ENCODE measurements at places on chromosomes 16 and 17. TPM values are rescaled to one million over a fixed set of nuclear protein-coding genes. Genes with fewer than 3 reads are reported as not detected.

RPL38 gene
- 722 TPM for total RNA-seq

CDT1 gene
- total RNA-seq = 12.2 TPM

TIMP2 gene
- total RNA-seq = 93.3 TPM

PRSS8 gene
- total RNA-seq = 17.6 TPM

KRT31 gene
- 6.1 TPM for total RNA-seq

- DNase-seq = peak; percentile 76
Measured at GRCh38 chr17:50056217-50056960, 479 bp downstream of the ITGA3 start.

GRCh38 chr17:32755045-32755805 is 121.7 kb downstream of the MYO1D start:
- peak; percentile 88 for DNase-seq

GRCh38 chr16:11774065-11774626 is 22.9 kb downstream of the ZC3H7A start:
- DNase-seq = no peak

GRCh38 chr16:87608400-87608985 is 6.2 kb downstream of the JPH3 start:
- DNase-seq = peak; percentile 88

DNA sequence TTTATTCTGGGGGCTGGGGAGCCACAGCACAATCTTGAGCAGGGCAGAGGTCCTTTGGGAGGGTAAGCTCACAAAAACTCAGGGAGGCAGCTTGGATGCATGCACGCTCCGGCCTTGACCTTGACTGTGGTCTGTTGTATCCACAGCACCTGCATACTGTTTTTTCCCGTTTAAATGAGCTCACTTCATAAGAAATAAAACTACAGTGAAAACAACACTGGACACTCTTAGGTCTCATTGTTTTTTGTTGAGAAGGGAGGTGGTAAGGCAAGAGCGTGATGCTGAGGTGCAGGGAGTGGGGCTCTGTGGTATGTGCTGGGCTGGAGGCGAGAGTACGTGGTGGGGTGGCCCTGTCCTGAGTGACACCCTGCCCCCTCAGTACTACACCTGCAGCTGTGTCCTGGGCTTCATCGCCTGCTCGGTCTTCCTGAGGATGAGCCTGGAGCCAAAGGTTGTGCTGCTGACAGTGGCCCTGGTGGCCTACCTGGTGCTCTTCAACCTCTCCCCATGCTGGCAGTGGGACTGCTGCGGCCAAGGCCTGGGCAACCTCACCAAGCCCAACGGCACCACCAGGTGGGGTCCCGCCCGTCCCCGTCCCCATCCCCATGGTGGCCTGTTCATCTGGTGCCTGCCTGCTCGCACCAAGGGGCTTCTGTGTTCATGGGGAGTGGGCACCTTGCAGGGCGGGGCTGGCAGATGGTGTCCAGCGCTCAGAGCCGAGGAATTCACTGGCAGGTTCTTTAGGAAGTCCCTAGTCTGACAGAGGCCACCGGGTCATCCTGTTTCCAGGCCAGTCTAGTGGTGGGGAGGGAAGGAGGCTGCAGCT is 44.2 kb downstream of the ADCY7 start:
- DNase-seq = no peak

DNA sequence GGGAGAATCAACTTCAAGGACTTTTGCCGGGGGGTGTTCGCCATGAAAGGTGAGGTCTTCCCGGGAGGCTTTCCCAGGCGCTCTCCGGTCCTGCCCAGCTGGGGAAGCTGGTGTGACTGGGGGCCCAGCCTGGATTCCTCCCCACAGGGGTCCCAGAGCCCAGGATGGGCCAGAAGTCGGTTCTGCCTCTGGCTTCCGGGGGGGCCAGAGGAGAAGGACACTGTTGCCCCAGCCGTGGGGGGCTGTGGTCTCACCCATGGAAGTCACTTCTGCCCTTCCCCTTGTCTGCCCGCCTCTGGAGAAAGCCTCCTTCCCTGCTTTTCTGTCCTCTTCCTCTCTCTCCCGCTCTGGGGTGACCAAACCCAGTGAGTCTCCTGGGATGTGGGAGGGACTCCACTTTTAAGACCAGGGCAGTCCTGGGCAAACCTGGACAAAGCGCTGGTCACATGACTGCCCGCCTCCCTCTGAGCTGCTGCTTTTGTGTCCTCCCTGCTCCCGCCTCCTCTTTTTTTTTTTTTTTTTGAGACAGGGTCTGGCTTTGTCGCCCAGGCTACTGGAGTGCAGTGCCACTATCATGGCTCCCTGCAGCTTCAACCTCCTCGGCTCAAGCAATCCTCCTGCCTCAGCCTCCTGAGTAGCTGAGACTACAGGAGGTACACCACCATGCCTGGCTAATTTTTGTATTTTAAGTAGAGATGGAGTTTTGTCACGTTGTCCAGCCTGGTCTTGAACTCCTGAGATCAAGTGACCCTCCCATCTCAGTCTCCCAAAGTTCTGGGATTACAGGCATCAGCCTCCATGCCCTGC is 40.6 kb downstream of the RAB11FIP4 start:
- no peak for DNase-seq

DNA sequence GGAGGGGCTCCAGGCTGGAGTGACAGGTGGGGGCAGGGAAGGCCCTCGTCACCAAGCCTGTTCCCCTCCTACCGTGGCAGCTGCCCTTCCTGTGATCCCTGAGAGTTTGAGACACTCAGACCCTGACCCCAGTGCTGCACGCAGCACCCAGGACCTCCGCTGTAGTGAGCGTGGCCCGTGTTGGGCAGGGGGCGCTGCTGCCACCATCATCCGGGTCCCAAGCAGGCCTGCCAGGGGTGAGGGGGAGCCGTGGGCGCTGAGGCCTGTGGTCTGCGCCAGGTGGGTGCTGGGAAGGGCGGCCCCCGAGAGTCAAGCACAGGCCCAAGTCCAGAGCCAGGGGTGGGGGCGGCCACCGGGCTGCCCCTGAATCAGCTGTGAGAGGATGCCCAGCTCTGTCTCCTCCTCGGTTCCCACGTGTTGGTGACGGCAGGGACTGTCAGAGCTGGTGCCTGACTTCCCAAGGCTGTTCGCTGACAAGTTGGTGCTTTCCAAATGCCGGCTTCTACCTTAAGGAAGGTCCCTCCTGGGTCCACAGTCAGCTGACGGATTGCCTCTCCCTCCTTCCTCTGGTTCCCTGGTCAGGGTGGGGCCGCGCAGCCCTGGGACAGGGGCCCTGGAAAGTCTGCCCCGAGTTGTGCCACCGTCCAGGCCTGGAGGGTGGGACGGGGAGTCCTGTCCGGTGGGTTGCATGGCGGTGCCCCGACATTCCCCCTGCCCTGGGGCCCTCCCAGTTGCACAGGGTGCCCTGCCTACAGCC is 31.1 kb downstream of the TPSG1 start:
- DNase-seq = no peak

- no peak for DNase-seq
Measured at GRCh38 chr17:45784293-45784740, at the start of gene CRHR1. TSS of gene CRHR1 (plus strand) at chr17:45784320. CDS start at chr17:45784545, 225 bp downstream.

DNA sequence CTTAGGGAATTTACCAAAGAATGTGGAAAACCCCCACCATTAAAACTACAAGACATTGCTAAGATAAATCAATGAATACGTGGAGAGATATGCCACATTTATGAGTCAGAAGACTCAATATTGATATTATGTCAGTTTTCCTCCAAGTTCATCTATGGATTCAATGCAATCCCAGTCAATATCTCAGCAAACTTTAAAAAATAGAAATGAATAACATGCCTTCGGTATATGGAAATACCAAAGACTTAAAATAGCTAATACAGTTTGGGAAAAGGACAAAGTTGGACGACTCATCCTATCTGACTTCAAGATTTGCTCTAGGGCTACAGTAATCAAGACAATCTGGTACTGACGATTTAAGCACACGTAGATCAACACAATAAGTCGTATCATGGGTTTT is 31.2 kb downstream of the PIK3R5 start:
- no peak for DNase-seq

GRCh38 chr17:6506679-6507231 is 49.6 kb downstream of the PITPNM3 start:
- DNase-seq = peak; percentile 25

DNA sequence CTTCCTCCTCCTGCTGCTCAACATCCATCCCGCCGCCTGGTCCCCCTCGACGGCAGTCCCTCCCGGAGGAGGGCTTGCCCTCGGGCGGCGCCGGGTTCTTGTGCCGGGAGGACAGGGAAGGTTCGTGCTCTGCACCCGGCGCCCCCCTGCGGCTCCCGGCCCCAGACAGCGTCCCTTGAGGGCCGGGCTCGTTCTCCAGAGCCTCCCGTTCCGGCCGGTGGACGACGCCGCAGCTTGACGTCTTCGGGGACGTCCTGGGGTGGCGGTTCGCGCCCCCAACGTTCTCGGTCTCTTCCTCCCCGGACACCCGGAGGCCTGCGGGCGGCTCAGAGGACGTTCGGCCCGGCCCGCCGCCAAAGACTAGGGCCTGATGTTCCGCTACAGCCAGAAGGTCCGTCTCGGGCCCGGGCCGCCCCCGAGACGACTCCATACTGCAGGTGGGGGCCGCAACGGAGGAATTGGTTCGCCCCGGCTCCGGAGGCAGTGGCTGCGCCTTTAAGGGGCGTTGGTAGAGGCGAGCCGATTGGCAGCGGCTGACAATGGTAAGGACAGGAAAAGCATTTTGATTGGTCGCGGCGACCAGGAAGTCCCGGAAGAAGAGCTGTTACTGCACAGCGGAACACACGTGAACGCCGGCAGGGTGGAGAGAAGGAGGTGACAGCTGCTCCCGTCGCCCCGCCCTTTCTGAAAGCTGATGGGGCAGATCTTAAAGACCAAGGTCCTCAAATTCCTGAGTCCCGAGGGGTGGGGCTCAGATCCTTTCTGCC is at the start of gene BORCS6:
TSS of gene BORCS6 (minus strand) at position 470 of the 767 bp plus-strand sequence. CDS start at position 430, 40 bp downstream.
- DNase-seq = peak; percentile 99

- no peak for DNase-seq
Measured at GRCh38 chr17:41986634-41987033, 20.0 kb downstream of the CNP start.

DNA sequence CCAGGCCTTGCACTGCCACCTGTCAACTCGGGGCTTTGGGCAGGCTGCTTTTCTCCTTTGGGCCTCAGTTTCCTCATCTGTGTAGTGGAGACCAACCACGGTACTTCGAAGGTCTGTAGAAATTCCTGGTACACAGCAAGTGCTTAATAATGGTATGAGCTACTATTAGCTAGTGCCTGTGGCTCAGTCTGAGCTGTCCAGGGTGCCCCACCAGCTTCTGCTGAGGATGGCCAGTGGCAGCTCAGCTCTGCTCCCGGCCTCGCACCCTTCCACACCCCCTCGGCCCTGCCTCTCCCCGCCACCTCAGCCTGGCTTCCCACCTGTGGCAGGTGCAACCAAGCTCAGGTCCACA is 26.2 kb upstream of the PLCG2 start:
- no peak for DNase-seq

GRCh38 chr17:1467898-1468492 is 12.0 kb upstream of the CRK start:
- peak; percentile 68 for DNase-seq

Data from tongue (tissue), 3 donors.